A549 (cell line): ENCODE measurements at places on chromosomes 16 and 17.

DNA sequence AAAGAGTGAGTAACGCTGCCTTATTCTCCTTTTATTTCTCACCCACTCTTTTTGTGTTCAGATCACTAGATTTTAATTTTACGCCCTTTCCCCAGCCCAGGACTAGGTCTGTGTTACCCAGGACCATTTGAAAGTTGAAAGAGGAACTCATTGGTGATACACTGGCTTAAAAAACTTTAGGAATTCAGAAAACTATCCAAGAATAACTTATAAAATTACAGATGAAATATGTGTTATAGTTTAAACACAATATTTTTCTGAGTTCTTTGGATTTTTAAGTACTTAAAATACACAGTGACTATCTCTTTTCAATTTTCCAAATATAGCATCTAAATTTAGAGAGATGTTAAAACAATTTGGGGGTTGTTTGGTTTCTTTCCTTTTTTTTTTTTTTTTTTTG is 385.2 kb downstream of the CDH13 start:
- DNase-seq: no peak

DNA sequence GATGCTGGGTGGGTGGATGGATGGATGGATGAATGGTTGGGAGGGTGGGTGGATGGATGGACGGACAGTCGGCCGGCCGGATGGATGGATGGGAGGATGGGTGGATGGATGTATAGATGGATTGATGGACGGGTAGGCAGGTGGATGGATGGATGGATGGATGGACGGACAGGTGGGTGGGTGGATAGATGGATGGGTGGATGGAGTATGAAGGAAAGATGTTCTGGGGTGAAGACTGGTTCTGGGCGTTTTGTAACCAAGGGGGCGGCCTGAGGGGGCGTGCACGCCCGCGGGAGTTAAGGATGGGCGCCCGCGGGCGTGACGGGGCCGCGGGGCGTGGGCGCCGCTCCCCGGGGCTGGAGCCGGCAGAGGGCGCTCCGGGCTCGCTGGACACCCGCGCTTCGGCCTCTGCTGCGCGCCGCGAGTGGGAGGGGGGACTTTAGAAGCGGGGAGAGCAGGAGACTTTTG is at the start of gene NECAB2:
Gene NECAB2, plus strand, starts transcription at position 407 of the 468 bp plus-strand sequence. CDS start 405 bp downstream, outside the sequence.
- no peak for DNase-seq

DNA sequence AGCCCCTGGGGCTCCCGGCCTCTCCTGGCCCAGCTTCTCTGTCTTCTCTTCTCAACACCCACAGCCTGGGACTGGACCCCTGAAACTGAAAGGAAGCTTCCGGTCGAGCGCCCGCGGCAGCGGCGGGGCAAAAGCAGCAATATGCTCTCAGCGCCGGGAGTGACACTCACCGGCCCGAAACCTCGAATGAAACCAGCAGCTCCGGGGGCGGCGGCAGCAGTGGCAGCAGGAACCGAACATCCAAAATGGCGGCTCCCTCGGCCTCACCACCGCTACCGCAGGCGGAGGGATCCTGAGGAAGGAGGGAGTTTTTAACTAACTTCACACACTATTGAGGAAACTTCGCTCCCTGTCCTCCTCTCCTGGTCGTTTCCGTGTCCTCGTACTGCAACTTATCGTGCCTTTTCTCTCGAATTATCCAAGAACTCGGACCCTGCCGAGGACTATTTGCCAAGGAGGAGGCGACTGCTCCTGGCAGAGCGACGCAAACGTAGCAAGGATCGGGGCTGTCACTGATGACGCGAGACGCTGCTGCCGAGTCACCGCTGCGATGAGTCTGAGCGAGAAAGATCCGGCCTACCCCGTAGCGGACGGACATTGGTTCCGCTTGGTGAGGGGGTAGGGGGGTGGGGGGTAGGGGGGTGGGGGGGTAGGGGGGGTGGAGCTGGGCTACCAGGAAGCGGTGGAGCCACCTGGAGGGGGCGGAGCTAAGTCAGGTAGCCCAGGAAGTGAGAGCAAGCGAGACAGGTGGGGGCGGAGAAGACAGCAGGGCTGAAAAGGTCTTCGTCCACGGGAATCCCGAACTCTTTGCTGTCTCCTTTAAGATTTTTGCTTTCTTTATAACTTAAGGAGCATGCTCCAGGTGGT is at the start of gene AP1G1:
Gene AP1G1, minus strand, starts transcription at position 242 of the 867 bp plus-strand sequence. CDS start 19,355 bp downstream, outside the sequence.
- DNase-seq: peak; percentile 98

DNA sequence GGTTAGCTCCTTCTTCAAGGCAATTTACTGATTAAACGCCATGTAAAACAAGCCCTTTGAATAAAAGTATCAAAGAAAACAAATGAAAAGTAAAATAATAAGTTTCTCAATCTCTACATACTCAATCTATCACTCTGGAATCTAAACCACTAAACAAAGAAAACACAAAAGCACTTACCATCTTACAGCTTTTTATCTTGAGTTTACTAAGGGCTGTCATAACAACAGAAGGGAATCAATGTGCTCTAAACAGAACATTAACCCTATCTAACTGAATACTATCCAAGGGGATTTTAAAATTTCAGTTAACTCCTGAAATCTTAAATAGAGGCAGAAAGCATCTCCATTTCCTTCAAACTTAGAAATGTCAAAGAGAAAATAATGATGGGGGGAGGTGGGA is 3.4 kb downstream of the SKA2 start:
- no peak for DNase-seq

GRCh38 chr17:33954597-33954996 is 300.5 kb upstream of the CCL2 start:
- DNase-seq: no peak
